ENCODE measurements at places on chromosomes 6 and 20.

DNA sequence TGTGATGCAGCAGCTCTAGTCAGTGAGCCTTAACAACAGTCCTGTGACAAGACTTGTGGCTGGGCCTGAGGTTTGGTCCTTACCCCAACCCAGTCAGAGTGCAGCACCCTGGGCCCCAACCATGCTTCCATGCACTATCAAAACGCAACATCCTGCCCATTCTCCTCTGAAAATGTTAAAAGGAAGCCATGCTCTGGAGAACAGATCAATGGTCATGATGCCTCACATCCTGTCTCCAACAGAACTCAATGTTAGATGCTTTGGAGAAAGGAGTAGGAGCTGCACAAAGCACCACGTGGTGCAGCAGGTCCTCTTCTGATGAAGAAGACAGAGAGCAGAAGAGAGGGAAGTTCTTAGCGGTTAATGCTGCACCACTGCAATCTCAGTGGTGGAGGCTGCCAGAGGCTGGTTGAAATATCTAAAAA, 41.9 kb downstream of the TRAM2 start:
- DNase-seq: no peak

- DNase-seq: no peak
Measured at GRCh38 chr20:52256454-52256853, 64.9 kb upstream of the ZFP64 start.

DNA sequence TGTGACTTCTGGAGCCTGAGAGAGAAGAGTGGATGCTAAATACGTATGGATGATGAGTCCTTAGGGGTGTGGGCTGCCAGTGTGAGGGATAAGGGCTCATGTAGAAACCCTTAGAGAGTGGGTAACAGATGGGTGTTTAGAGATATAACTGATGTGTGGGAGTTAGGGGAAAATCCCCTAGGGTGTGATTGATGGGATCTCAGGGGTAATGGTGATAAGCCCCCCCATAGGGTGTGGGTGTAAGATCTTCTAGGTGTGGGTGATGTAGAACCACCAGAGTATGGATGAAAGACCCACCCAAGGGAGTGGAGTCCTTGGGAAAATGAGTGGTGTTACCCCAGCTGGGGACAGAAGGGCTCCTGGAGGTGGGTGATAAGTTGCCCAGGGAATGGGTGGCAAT, 26.3 kb downstream of the SLC12A5 start:
- no peak for DNase-seq

- DNase-seq: no peak
Measured at GRCh38 chr20:62025832-62026563, 39.7 kb downstream of the TAF4 start.

DNA sequence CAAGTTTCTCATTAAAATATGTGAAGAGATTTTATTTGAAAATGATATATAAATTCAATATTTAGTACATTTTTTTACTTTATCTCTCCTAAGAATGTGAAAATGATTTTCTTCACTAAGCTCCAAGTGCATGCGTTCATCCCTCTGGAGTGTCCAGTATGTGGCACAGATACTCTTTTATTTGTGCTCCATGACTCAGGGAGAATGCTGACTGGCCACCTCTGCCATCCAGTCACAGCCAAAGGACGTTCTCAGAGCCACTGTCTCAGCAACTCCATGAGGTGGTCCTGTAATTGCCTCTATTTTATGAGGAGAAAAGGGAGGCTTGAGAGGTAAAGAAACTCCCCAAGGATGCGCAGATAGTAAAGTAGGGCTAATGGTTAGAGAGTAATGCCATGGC, 58.3 kb downstream of the KAT14 start:
- no peak for DNase-seq

DNA sequence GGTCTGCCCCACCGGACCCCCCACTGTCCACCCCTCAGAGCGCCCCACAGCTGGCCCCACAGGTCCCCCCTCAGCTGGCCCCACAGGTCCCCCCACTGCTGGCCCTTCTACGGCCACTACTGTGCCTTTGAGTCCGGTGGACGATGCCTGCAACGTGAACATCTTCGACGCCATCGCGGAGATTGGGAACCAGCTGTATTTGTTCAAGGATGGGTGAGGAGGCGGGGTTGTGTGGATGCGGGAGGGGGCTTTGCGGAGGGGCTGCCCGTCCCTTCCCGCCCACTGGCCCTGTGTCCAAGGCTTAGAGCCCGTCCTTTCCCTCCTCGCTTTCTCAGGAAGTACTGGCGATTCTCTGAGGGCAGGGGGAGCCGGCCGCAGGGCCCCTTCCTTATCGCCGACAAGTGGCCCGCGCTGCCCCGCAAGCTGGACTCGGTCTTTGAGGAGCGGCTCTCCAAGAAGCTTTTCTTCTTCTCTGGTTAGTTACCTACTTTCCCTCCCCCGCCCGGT, 4.7 kb downstream of the MMP9 start:
- DNase-seq: no peak

- no peak for DNase-seq
Measured at GRCh38 chr20:4896971-4897497, 104.3 kb downstream of the SLC23A2 start.

DNA sequence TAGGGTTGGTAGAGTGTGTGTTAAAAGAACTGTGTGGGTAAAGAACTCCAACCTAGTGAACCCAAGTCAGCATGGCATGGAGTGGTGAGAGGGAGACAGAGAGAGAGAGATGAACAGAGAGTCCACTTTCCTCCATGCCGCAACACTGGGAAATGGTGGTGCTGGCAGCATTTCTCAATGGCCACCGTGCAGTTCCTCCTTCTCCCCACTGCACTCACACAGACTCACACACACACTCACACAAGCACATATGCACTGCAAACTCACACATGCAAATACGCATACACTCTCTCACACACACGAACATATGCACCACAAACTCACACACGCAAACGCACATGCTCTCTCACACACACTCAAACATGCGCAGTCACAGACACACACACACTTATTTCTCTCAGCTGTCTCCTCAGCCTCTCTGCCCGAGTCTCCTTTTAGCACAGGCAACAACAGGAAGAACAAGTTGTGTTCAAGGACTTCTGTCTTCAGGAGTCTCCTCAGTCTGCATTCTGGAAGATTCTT, 66.5 kb upstream of the LY86 start:
- DNase-seq: no peak

- DNase-seq: no peak
Measured at GRCh38 chr20:50356525-50356885, 153.7 kb upstream of the PTPN1 start.

DNA sequence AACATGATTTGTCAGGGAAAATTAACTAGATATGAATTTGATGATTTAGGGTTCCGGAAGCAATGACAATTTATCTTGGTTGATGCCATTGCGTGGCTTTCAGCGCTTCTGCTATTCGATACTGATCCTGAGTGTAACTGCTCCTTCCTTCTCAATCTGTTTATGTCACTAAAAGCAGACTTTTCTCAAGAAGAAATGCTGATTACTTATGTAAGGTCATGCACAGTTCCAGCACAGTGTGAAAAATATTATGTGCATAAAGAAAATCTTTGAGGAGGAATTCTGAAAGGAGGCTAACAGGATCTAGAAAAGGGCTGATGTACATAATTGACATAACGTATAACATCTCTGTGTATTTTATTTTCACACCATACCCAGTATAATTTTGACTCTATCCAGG, 336.6 kb downstream of the PACRG start:
- DNase-seq: no peak

GRCh38 chr20:57594092-57594951, 25.9 kb downstream of the ZBP1 start:
- DNase-seq: peak; percentile 36

GRCh38 chr6:36769676-36770499, 69.4 kb downstream of the CPNE5 start:
- DNase-seq: no peak

GRCh38 chr6:125439512-125439911, 137.7 kb upstream of the HDDC2 start:
- DNase-seq: no peak

- no peak for DNase-seq
Measured at GRCh38 chr6:136037242-136037875, 185.9 kb downstream of the PDE7B start.

DNA sequence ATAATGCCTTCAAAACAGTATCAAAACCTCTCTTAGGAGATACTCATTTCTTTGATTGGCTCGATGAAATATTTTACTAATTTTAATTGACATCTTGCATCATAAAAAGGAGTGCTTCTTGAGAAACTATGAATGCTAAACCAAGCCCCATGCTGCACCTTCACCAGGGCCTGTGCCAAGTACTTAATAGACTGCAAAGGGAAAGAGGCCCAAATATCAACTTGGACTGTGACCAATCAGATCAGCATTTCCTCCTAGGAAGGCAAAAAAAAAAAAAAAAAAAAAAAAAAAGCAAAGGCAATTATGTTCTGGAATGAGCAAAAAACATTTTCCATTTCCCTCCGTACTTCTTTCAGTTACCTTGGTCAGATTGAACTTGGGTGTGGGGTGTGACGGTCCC, 253.0 kb upstream of the SOX4 start:
- no peak for DNase-seq

GRCh38 chr20:14777591-14777990, 440.2 kb upstream of the FLRT3 start:
- no peak for DNase-seq

DNA sequence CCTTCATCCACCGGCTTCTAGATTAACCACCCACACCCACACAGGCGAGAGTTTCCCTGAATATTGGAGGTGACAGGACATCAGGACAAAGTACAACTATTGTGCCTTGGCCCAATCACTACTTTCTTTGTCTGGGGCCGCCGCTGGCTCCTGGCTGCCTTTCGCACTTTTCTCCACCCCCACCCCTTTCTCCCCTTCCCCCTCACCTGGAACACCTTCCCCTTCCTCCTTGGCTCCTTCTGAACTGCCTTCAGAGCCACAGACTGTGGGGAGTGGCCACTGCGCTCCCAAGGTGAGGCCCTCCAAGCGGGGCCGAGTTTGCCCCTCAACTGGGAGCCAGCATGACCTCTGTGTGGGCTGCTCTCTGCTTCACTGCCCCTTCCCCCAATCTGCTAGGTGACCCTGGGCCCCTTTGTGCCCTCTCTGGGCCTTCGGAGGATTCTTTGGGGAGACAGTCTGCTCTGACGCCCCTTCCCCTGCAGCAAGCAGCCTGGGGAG, 3.0 kb upstream of the VEGFA start:
- no peak for DNase-seq

DNA sequence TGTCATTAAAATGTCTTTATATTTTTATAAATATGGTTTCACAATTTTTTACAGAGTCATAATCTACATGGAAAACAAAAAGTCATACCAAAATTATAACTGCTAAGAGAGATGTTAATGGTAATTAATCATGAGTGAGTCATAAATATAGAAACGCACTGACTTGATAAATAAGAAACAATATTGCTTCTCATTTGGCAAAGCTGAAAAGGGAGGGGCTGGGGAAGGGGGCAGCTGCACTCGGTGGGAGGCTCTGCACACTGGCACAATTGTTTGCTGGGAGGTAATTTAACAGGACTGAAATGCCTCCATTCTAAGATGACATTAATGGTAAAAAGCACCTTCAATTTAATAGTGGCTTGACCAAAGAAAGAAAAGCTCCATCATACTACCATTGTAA, 133.3 kb upstream of the AGPAT4 start:
- no peak for DNase-seq

GRCh38 chr20:32418376-32418775, 60.2 kb downstream of the ASXL1 start:
- DNase-seq: no peak

DNA sequence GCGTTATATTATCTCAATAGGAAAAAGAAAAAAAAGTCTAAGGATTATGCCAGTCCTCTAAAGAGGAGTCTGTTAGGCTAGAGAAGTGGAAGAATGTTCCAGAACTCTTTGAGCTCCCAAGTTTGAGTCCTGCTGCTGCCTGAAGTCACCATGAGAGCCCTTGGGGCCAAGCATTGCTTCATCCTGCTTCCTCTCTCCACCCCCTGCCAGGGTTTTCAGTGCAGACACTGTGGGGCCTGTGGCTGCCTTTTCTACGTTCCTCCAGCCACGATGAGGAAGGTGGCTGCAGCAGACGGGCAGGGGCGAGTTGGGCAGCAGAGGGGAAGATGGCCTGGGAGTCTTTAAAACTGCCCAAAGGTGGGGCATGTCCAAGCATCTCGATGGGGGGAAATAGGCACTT, 214.4 kb upstream of the KCNG1 start:
- no peak for DNase-seq

Data from NCI-H460 (cell line).